Stimulated activated CD8-positive, alpha-beta memory T cell treated with anti-CD3 and anti-CD28 coated beads, Interleukin-7, amount 100 ng/mL, for 48 hours (primary cell): ENCODE measurements at places on chromosomes 7 and 10.
A peak's percentile ranks its signal among the peaks of the same experiment; 100 is the strongest.

DNA sequence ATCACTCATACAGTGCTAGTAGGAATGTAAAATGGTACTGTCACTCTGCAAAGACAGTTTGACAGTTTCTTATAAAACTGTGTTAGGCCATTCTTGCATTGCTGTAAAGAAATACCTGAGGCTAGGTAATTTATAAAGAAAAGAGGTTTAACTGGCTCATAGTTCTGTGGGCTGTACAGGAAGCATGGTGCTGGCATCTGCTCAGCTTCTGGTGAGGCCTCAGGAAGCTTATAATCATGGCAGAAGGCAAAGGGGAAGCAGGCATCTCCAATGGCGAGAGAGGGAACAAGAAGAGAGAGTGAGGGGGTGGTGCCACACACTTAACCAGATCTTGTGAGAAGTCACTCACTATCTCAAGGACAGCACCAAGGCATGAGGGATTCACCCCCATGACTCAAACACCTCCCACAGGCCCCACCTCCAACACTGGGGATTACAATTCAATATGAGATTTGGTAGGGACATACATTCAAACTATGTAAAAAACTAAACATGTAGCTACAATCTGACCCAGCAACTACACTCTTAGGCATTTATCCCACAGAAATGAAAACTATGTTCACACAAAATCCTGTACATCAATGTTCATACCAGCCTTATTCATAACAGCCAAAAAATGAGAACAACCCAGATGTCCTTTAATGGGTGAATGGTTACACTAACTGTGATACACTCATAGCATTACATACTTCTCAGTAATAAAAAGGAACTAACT lies 5.0 kb downstream of the ALDH18A1 start:
- DNase-seq, result no peak

DNA sequence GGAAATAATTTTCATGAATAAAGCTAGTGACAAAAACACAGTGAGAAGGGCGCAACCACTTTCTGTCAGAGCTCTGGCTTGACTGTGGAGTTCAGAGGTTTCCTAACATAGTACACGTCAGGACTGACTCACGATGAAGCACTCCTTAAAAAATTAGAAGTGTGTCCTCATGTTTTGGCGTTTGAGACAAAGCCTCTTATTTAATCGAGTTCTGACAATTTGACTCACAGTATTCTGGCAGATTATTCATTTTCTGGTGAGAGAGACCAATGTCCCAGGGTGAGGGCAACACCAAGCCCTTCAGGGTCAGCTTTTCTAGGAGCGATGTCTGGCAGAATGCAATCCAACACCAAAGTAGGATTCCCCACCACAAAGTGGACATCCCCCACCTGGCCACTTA lies 108.7 kb downstream of the DIP2C start:
- no peak for DNase-seq

DNA sequence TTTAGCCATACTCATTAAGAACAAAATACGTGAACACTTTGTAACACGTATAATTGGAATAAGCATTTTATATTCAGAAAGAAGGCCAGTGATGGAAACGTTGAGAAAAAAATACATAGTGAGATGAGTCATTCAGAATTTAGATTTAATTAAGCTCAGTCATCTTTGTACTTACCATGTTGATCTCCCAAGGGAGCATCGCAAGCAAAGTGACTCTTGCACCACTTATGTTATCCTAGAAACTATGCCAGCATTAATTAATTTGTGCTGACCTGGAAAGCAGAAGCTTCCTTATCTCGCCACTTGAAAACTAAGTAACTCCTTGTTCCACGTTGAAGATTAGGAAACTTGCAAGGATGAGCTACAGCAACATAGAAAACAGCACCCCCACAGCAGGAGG lies 9.7 kb upstream of the MPP7 start:
- DNase-seq, result no peak

DNA sequence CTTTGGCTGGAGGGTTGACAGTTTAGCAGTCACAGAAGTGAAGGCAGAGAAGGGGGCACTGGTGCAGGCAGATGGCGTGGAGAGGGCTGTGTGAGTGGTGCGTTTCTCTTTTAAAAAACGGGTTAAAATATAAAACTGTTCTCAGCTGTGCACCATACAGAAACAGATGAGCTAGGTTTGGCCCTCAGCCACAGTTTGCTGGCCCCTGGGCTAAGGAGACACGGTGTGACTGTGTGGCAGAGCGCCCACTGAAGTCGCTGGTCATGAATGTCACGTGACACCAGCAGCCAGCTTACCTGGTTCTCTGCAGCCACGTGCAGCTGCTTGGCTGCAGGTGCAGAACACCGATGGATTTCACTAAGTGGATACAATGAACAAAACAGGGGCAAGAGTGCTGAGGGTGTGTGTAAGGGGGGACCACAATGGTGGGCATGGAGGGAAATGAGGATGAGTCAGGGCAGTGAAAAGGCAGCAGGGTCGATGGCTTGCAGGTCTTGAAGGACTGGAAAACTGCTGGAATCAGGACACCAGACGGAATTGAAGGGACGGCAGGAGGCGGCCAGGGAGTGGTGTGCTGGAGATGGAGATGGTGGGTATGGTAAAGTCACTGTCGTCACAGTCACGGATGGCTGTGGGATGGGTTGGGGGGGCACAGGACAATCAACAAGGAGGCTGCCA lies 7.4 kb downstream of the ZNF746 start:
- no peak for DNase-seq

DNA sequence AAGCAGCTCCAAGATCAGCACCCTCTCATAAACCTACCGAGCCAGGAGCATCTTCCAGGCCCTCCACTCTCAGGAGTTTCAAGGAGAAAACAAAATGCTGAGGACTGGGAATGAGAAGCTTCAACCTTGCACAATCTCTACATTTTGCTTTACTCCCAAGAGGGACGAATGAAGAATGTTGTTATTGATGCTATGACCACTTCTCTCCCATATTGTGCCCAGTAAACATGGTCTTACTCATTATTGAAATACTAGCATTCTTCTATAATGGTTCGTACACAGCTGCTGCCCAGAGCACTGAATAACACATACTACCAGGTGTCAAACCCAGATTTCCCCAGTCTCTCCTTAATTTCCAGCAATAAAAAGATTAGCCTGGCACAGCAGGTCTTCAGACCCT lies 63.4 kb upstream of the BET1 start:
- DNase-seq, result no peak

GRCh38 chr7:27962273-27962672 lies 218.3 kb downstream of the JAZF1 start:
- no peak for DNase-seq

- peak; percentile 93 for DNase-seq
Measured at GRCh38 chr7:140696024-140696679, 356 bp upstream of the NDUFB2 start.

- no peak for DNase-seq
Measured at GRCh38 chr10:114912470-114912859, 25.5 kb upstream of the TRUB1 start.

DNA sequence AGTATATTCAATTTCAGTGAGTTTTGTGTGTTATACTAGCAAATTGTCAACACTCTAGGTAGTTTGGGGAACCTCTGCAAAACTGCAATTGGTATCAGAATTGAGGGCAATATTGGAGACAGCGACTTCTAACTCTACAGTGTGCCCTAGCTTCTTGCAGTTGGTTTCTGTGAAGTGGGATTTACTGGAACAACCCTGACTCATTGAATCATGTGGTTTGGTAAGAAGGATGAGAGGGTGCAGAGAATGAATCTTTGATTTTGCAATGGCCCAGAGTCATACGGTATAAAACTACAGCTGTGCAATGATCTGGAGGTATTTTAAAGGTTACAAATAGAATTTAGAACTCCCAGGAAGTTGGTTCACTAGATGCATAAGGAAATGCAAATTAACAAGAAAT lies 129.1 kb upstream of the PPP1R3A start:
- no peak for DNase-seq

DNA sequence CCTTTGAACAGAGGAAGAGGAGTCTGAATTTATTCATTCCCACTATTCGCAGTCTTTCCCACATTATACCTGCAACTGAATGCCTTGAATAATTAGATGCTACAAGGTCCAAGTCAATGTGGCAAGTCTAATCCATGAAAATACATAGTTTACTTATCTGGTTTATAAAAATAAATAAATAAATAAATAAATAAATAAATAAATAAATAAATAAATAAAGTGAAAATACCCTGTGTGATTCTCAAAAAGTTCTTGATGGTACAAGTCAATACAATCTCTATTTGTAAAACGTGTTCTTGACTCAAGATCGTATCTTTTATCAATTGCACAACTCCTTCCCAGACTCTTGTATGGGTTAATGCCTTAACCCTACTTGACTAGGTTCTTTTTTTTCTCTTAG lies 417.7 kb downstream of the ZWINT start:
- no peak for DNase-seq

- DNase-seq, result no peak
Measured at GRCh38 chr7:123770378-123770777, 21.6 kb upstream of the WASL start.

DNA sequence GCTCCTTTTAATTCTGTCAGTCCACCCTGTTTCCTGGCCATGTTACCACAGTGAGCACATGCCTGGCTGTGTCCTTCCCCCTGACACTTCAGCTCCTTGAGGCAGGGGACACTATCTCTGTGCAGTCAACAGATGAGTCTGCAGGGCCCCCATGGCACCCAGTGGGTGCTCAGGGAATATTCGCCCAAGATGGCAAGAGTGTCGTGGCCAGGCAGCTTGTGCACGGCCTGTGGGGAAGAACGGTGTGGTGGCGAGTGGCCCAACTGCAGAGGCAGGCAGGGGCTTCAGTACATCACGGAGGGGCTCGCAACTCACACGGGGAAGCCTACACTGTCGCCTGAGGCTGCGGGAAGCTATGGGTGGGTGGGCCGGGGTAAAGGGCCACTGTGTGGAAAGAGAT lies 91.1 kb downstream of the TRRAP start:
- no peak for DNase-seq

- DNase-seq, result no peak
Measured at GRCh38 chr10:34758447-34758996, 56.6 kb downstream of the PARD3 start.

DNA sequence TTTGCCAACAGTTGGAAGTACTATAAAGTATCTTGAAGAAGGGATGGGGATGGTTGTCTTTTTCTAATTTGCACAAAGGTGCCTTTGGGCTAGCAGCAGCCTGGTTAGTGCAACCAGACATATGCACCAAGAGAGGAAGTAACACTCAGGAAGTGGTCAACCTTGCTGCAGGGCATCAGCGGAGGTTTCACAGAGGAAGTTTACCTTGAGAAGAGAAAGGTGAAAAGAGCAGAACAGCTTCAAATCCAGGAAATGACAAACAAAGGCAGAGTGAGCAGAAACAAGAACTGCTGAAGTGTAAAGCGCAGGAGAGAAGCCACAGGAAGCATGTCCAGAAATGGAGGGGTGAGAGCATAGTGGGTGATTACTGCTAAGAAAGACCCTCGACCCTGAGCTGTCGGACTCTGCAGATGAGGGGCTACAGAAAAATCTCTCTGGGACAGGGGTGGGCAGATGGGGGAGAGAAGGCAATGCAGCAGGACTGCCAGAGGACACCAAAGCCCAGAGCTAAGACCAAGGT lies 66.9 kb downstream of the STK17A start:
- peak; percentile 60 for DNase-seq

- DNase-seq, result peak; percentile 49
Measured at GRCh38 chr7:66859794-66860645, 61.0 kb upstream of the TMEM248 start.

GRCh38 chr10:125076891-125077541 lies 83.3 kb downstream of the CTBP2 start:
- DNase-seq, result no peak
